ENCODE measurements at places on chromosomes 5 and 9. TPM values are rescaled to one million over a fixed set of nuclear protein-coding genes. Genes with fewer than 3 reads are reported as not detected.
A peak's percentile ranks its signal among the peaks of the same experiment; 100 is the strongest.

DNA sequence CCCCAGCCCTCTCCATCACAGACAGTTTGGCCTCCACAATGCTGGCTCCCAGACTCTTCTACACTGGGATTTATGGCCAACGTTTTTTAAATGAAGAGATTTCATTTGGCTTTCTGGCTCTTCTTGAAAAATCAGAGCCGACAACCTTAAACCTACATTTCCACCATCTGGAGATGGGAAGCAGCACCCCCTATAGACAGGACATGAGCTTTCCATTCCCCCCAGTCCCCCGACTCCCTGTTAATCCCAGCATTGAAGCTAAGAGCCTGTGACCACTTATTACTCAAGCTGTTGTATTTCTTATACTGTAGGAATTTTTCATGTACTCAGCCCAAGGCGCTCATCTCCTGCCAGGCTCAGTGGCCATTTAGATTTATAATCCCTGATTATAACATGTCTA, 34.0 kb upstream of the AFAP1L1 start:
- no peaks in the 10 kb centered on the region for H3K36me3 ChIP-seq
- H3K27ac ChIP-seq = no peak overlapping the region
- no peak for DNase-seq
- peaks cover 16% of the 10 kb centered on the region for H3K4me1 ChIP-seq

- no peak for DNase-seq
- no peak overlapping the region for H3K4me3 ChIP-seq
- H3K27me3 ChIP-seq = no peaks in the 10 kb centered on the region
- H3K4me1 ChIP-seq = peaks cover 10% of the 10 kb centered on the region
- H3K36me3 ChIP-seq = peaks cover 9% of the 10 kb centered on the region
- no peak overlapping the region for H3K27ac ChIP-seq
Observed at GRCh38 chr5:169970911-169971765, 9.2 kb downstream of the INSYN2B start.

GRCh38 chr5:140570488-140570887, 5.9 kb downstream of the SLC35A4 start:
- peaks cover 27% of the 10 kb centered on the region for H3K36me3 ChIP-seq
- H3K4me1 ChIP-seq = peaks cover 39% of the 10 kb centered on the region
- peak overlapping the region; percentile 82 for H3K27ac ChIP-seq
- DNase-seq = no peak

DNA sequence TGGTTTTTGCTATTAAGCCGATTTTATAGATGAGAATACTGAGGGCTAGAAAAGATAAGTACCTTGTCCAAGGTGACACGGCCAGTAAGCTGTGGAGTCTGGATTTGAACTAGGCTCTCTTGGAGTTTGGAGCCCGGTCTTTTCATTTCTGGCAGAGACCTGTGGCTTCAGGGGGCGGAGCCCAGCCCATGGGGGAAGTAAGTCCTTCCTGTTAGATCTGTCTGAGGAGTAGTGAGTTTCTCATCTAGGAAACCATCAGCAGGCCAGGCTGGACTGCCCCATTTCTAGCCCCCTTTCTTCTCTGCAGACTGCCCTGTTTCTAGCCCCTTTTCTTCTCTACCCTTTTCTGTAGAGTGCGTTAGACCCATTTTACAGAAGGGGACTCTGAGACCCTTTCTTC, 521 bp upstream of the PTGS1 start:
- no peaks in the 10 kb centered on the region for H3K36me3 ChIP-seq
- peaks cover 9% of the 10 kb centered on the region for H3K4me1 ChIP-seq
- H3K4me3 ChIP-seq = peak overlapping the region; percentile 64
- no peak for DNase-seq
- H3K27me3 ChIP-seq = peaks cover 10% of the 10 kb centered on the region

DNA sequence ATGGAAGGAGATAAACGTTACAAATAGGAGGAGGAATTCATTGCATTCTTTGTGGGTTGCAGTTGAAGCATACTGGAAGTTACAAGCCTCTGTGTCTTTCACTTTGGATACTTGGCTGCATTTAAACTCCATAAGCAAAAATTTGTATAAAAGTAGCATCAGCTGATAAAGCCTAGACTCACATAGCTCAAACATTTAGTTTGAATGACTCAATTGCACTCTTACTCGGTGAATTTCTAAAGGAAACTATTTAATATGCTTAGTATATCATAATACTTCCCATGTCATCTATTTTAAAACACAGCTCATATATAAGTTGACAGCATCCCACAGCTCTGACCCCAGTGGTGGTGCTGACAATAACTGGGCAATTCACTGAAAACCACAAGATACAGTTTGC, 596.6 kb upstream of the ZNF608 start:
- DNase-seq = no peak

GRCh38 chr5:179230061-179230461, 115.2 kb downstream of the ADAMTS2 start:
- H3K36me3 ChIP-seq = no peaks in the 10 kb centered on the region
- DNase-seq = no peak
- no peaks in the 10 kb centered on the region for H3K4me1 ChIP-seq
- no peak overlapping the region for H3K27ac ChIP-seq

GRCh38 chr9:18798508-18799290, 234.3 kb downstream of the SAXO1 start:
- H3K4me3 ChIP-seq = no peak overlapping the region
- no peak for DNase-seq
- H3K27ac ChIP-seq = no peak overlapping the region
- H3K36me3 ChIP-seq = no peaks in the 10 kb centered on the region

- H3K4me3 ChIP-seq = peak overlapping the region; percentile 56
- no peaks in the 10 kb centered on the region for H3K27me3 ChIP-seq
- H3K4me1 ChIP-seq = peaks cover 62% of the 10 kb centered on the region
- DNase-seq = peak; percentile 34
- H3K36me3 ChIP-seq = peaks cover 54% of the 10 kb centered on the region
- peak overlapping the region; percentile 75 for H3K27ac ChIP-seq
Observed at GRCh38 chr5:157303667-157304327, 37.9 kb downstream of the CYFIP2 start.

GRCh38 chr5:30195036-30195435, 998.5 kb upstream of the CDH6 start:
- H3K4me1 ChIP-seq = no peaks in the 10 kb centered on the region
- H3K27me3 ChIP-seq = no peaks in the 10 kb centered on the region
- no peaks in the 10 kb centered on the region for H3K36me3 ChIP-seq
- DNase-seq = no peak
- H3K4me3 ChIP-seq = no peak overlapping the region

DNA sequence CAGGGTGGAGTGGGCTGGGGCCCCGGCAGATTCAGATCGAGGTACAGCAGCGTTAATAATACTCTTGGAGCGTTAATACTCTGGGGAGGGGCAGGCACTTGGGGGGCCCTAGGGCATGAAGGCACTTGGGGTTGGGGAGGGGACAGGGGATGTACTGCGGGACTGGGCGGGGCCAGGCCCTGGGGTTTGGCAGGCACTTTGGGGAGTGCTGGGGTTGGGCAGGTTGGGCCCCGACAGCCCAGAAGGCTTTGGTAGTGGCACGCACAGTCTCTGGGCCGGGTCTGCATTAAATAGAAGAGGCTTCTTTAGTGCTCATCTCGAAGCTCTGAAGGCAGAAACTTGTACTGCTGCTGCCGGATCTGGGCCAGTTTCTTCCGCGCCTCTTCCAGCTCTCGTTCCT, 7.8 kb upstream of the TPM2 start:
- H3K36me3 ChIP-seq = peaks cover 18% of the 10 kb centered on the region
- H3K4me3 ChIP-seq = no peak overlapping the region
- DNase-seq = no peak
- no peak overlapping the region for H3K27ac ChIP-seq
- no peaks in the 10 kb centered on the region for H3K4me1 ChIP-seq

- no peak overlapping the region for H3K27ac ChIP-seq
- DNase-seq = no peak
- peaks cover 19% of the 10 kb centered on the region for H3K36me3 ChIP-seq
- H3K4me3 ChIP-seq = no peak overlapping the region
Observed at GRCh38 chr5:177035976-177036375, 13.5 kb downstream of the ZNF346 start.

- H3K4me3 ChIP-seq = no peak overlapping the region
- no peak overlapping the region for H3K27ac ChIP-seq
- DNase-seq = no peak
- peaks cover 10% of the 10 kb centered on the region for H3K4me1 ChIP-seq
- peaks cover 16% of the 10 kb centered on the region for H3K36me3 ChIP-seq
- no peaks in the 10 kb centered on the region for H3K27me3 ChIP-seq
Observed at GRCh38 chr9:94794476-94795167, 68.1 kb downstream of the AOPEP start.

GRCh38 chr9:30995956-30996738, 1388.3 kb upstream of the ACO1 start:
- no peaks in the 10 kb centered on the region for H3K36me3 ChIP-seq
- H3K27me3 ChIP-seq = no peaks in the 10 kb centered on the region
- no peak overlapping the region for H3K4me3 ChIP-seq
- H3K27ac ChIP-seq = no peak overlapping the region
- no peaks in the 10 kb centered on the region for H3K4me1 ChIP-seq

- no peaks in the 10 kb centered on the region for H3K4me1 ChIP-seq
- peaks cover 4% of the 10 kb centered on the region for H3K27me3 ChIP-seq
- DNase-seq = no peak
- no peak overlapping the region for H3K4me3 ChIP-seq
- no peak overlapping the region for H3K27ac ChIP-seq
Observed at GRCh38 chr9:130183133-130183762, 11.0 kb downstream of the NCS1 start.

GRCh38 chr9:102309379-102309778, 570.9 kb upstream of the GRIN3A start:
- H3K4me1 ChIP-seq = no peaks in the 10 kb centered on the region
- H3K27me3 ChIP-seq = no peaks in the 10 kb centered on the region
- no peak for DNase-seq
- no peaks in the 10 kb centered on the region for H3K36me3 ChIP-seq
- no peak overlapping the region for H3K4me3 ChIP-seq

DNA sequence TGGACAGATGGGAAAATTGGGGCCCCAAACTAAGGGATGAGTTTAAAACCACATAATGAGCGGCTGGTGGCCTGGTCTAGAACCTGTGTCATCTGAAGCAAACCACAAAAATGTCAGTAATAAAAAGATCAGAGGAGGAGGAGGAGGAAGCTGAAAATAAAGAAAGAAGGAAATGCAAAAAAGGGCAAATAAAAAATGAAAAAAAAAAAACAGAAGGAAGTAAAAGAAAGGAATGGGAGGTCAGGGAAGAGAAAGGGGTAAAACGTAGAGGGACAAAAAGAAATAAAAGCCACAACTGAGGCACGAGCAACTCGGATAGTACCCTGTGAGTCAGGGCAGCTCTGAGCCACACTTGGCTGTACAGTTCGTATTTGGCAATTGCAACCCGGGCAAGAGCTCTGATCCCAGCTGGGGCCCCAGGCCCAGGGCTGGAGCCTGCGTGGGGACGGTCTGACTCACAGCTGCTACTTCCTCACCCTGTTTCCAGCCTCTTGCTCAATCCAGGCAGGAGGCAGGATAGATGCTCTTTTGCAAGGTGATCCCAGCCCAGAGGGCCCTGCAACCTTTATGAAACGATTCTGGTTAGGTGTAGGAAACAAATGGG, 137.9 kb upstream of the TRIM32 start:
- no peak overlapping the region for H3K4me3 ChIP-seq
- H3K27me3 ChIP-seq = no peaks in the 10 kb centered on the region
- no peaks in the 10 kb centered on the region for H3K4me1 ChIP-seq

GRCh38 chr5:113281194-113281593, 153.6 kb downstream of the TSSK1B start:
- DNase-seq = no peak
- no peak overlapping the region for H3K27ac ChIP-seq
- H3K4me3 ChIP-seq = no peak overlapping the region
- peaks cover 4% of the 10 kb centered on the region for H3K4me1 ChIP-seq

- no peak for DNase-seq
- H3K4me1 ChIP-seq = peaks cover 36% of the 10 kb centered on the region
- no peak overlapping the region for H3K27ac ChIP-seq
- no peak overlapping the region for H3K4me3 ChIP-seq
Observed at GRCh38 chr5:113376640-113377039, 58.1 kb downstream of the TSSK1B start.

GRCh38 chr9:68973619-68974018, 40.3 kb downstream of the PRKACG start:
- peak overlapping the region; percentile 87 for H3K27ac ChIP-seq
- no peak for DNase-seq
- H3K27me3 ChIP-seq = no peaks in the 10 kb centered on the region
- peak overlapping the region; percentile 60 for H3K4me3 ChIP-seq
- H3K36me3 ChIP-seq = peaks cover 30% of the 10 kb centered on the region

DNA sequence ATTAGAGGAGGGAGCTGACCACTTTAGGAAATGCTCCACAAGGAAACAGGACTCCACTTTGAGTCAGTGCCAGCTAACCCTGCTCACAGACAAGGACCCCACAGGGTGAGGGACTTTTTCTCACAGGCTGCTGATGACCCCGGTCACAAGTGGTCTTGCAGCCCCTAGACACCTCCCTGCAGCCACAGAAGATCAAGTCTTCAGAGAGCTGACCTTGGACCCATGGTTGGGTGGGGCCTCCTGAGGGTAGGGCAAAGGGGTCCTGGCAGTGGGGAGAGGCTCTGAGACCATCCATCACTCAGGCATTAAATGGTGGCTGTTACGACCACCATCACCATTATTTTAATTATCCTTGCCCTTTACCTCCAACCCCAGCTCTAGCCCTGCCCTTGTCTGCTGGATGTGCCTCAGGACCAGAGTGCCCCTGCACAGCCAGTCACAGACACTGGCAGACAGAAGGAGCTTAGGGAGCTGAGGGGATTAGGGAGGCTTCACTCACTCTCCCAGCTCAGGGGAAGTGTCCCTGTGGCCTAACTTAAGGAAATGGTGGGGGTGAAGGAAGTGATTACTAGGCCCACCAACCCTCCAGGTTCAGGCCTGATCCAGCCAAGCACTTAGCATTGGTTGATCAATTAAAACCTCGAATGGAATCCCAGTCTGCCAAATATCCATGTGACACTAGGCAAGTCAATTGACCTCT, 1.6 kb downstream of the ACSL6 start:
- peaks cover 52% of the 10 kb centered on the region for H3K27me3 ChIP-seq
- H3K36me3 ChIP-seq = peaks cover 8% of the 10 kb centered on the region
- peak overlapping the region; percentile 81 for H3K4me3 ChIP-seq
- H3K27ac ChIP-seq = no peak overlapping the region
- no peak for DNase-seq
- H3K4me1 ChIP-seq = peaks cover 42% of the 10 kb centered on the region

GRCh38 chr5:167643631-167644280, 647.7 kb upstream of the WWC1 start:
- no peaks in the 10 kb centered on the region for H3K4me1 ChIP-seq
- no peaks in the 10 kb centered on the region for H3K36me3 ChIP-seq
- no peak overlapping the region for H3K4me3 ChIP-seq
- no peaks in the 10 kb centered on the region for H3K27me3 ChIP-seq
- DNase-seq = no peak

ADAMTS16 gene
- not detected for total RNA-seq

C5 gene
- 1.2 TPM for total RNA-seq

PCDHA1 gene
- total RNA-seq = not detected

TEX48 gene
- total RNA-seq = 1.0 TPM

OLFM1 gene
- 0.47 TPM for total RNA-seq

IQGAP2 gene
- 43.5 TPM for total RNA-seq

SPATA31C1 gene
- not detected for total RNA-seq

QSOX2 gene
- total RNA-seq = 27.9 TPM

C5orf52 gene
- total RNA-seq = not detected

SUSD1 gene
- total RNA-seq = 4.5 TPM

PRDM9 gene
- not detected for total RNA-seq

SPATA31E1 gene
- not detected for total RNA-seq

PCDHGB1 gene
- total RNA-seq = 0.32 TPM

KIAA0825 gene
- total RNA-seq = 0.47 TPM
